Skeletal muscle tissue (tissue), 5 donors: ENCODE measurements at places on chromosomes 3 and 15. TPM values are rescaled to one million over a fixed set of nuclear protein-coding genes. Genes with fewer than 3 reads are reported as not detected.

Gene CHRM5
- total RNA-seq: not detected

Gene TRPM1
- not detected for total RNA-seq

Gene ATP2B2
- 3.7 TPM for total RNA-seq

Gene THPO
- under 0.01 TPM for total RNA-seq

Gene ATP6V1A
- total RNA-seq: 37.6 TPM

Gene SEMA3G
- total RNA-seq: 4.7 TPM

Gene DBR1
- 17.2 TPM for total RNA-seq

Gene NOX5
- total RNA-seq: under 0.01 TPM

Gene FAIM
- 12.5 TPM for total RNA-seq

Gene RETNLB
- total RNA-seq: not detected

Gene UROC1
- not detected for total RNA-seq

Gene FANCD2OS
- not detected for total RNA-seq
